CD8-positive, alpha-beta memory T cell (primary cell): ENCODE measurements at places on chromosomes 1 and 21. TPM values are rescaled to one million over a fixed set of nuclear protein-coding genes. Genes with fewer than 3 reads are reported as not detected.

RAD54L gene
- 53.7 TPM for total RNA-seq

NBPF6 gene
- total RNA-seq = not detected

FOXD2 gene
- 0.18 TPM for total RNA-seq

CAMK2N1 gene
- 2.8 TPM for total RNA-seq

CENPF gene
- 45.5 TPM for total RNA-seq

BRDT gene
- total RNA-seq = not detected

C1orf115 gene
- total RNA-seq = 0.18 TPM

RIMS3 gene
- total RNA-seq = 1.4 TPM

KCNJ6 gene
- not detected for total RNA-seq

LAMB3 gene
- total RNA-seq = 1.3 TPM

DISC1 gene
- total RNA-seq = 1.0 TPM

SDF4 gene
- 158 TPM for total RNA-seq

HCN3 gene
- 3.7 TPM for total RNA-seq
